ENCODE measurements at places on chromosomes 12 and 14. TPM values are rescaled to one million over a fixed set of nuclear protein-coding genes. Genes with fewer than 3 reads are reported as not detected.

MMAB gene
- 22.8 TPM for total RNA-seq

KLRC3 gene
- not detected for total RNA-seq

CLECL1 gene
- not detected for total RNA-seq

ALG10 gene
- 4.6 TPM for total RNA-seq

GPX2 gene
- total RNA-seq: not detected

SDS gene
- not detected for total RNA-seq

TSPAN19 gene
- total RNA-seq: not detected

GLIPR1L2 gene
- not detected for total RNA-seq

LBHD2 gene
- not detected for total RNA-seq

P2RX7 gene
- total RNA-seq: 2.8 TPM

CPNE6 gene
- total RNA-seq: under 0.01 TPM

GLS2 gene
- not detected for total RNA-seq

RNASE7 gene
- not detected for total RNA-seq

COX8C gene
- total RNA-seq: not detected

NRL gene
- 0.72 TPM for total RNA-seq

KRT6C gene
- not detected for total RNA-seq

KLHDC1 gene
- 1.6 TPM for total RNA-seq

PLEKHG7 gene
- not detected for total RNA-seq

BRF1 gene
- total RNA-seq: 33.3 TPM

UNC79 gene
- under 0.01 TPM for total RNA-seq

NCKAP5L gene
- 40.3 TPM for total RNA-seq

RFLNA gene
- total RNA-seq: 3.1 TPM

LRP10 gene
- total RNA-seq: 218 TPM

UBE2N gene
- 49.7 TPM for total RNA-seq

GPR68 gene
- total RNA-seq: 6.1 TPM

GLI1 gene
- 1.1 TPM for total RNA-seq

BIN2 gene
- total RNA-seq: not detected
